Immature natural killer cell (primary cell): ENCODE measurements at places on chromosomes 2 and 18. TPM values are rescaled to one million over a fixed set of nuclear protein-coding genes. Genes with fewer than 3 reads are reported as not detected.

GRCh38 chr18:46719388-46719787, 37.5 kb downstream of the ST8SIA5 start:
- no peak for DNase-seq

Gene CHAC2
- polyA plus RNA-seq = 2.3 TPM

Gene SLC5A7
- polyA plus RNA-seq = not detected

- DNase-seq = no peak
Observed at GRCh38 chr2:181948227-181948626, 37.4 kb upstream of the PPP1R1C start.

Gene WNT10A
- 0.19 TPM for polyA plus RNA-seq

Gene CYP27C1
- polyA plus RNA-seq = not detected

DNA sequence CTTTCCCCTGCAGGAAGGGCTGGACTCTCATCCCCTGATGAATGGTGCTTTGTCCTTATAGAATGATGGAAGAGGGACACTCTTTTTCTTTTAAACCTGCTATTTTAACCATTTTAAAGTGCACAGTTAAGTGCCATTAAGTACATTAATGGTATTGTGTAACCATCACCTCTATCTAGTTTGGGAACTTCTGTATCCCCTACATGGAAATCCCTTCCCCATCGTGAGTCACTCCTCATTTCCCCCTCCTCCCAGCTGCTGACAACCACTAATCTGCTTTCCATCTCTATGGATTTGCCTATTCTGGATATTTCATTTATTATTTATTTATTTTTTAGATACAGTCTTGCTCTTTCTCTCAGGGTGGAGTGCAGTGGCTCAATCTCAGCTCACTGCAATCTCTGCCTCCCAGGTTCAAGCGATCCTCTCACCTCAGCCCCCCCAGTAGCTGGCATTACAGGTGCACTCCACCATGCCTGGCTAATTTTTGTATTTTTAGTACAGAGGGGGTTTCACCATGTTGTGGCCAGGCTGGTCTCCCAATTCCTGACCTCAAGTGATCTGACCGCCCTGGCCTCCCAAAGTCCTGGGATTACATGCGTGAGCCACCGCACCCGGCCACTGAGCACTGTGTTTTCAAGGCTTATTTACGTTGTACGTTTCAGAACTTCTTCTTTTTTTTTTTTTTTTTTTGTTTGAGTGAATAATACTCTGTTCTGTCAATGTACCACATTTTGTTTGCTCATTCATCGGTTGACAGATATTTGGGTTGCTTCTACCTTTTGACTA, 15.8 kb downstream of the DGKD start:
- no peak for DNase-seq

GRCh38 chr2:230668184-230668938, 44.3 kb upstream of the CAB39 start:
- peak; percentile 43 for DNase-seq

GRCh38 chr2:242029422-242030225, 160.1 kb downstream of the RTP5 start:
- DNase-seq = no peak

Gene KLHL30
- not detected for polyA plus RNA-seq

Gene CLASP1
- polyA plus RNA-seq = 22.0 TPM

DNA sequence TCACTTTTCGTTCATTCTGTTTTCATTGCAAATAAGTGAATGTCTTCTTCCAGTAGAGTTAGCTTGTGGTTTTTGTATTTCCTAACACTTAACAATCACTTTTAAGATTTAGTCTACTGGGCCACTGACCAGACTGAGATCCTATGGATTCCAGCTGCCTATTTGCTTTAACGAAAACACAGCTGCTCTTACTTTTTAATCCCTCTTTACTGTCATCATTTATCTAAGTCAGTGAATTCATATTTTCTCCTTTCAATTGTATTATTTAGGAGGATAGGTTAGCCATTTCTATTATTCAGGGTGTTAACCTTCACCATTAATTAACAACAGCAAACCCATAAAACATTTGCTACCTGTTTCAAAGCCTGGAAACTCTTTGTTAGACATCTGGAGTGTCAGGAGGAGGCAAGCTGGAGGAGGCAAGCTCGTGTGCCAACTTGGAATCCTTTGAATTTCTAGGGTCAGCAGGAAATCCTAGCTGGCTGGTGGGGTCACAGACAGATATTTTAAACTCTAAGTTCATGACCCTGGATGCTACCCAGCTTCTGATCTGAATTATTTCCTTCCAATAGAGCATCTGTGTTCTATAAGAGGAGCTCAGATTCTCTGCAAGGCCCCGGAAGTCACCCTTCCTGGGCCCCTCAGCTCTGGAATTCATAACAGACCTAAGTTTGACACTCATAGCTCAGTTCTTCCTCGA, 385.3 kb downstream of the RBM43 start:
- DNase-seq = no peak

GRCh38 chr18:79210002-79210910, 141.1 kb downstream of the ATP9B start:
- no peak for DNase-seq

DNA sequence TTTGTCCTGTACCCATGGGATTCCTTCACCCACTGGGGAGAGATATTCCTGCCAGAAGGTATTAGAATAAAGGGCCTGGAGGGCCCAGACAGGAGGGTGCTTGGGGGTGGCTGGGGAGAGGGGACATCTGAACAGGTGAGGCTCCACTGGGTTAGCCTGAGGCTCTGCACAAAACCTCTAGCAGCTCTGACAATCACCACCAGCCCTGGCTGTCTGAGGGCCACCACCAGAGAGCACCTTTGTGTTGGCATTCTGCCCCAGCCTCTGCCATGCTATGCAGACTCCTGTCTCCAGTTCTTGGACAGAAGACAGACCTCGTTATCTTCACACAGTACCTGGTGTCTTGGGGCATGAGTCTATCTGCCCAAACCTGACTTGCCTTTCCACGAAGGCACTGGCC, 25.3 kb downstream of the SLC16A14 start:
- DNase-seq = no peak

GRCh38 chr2:158464426-158465281, 7.9 kb downstream of the PKP4 start:
- no peak for DNase-seq

DNA sequence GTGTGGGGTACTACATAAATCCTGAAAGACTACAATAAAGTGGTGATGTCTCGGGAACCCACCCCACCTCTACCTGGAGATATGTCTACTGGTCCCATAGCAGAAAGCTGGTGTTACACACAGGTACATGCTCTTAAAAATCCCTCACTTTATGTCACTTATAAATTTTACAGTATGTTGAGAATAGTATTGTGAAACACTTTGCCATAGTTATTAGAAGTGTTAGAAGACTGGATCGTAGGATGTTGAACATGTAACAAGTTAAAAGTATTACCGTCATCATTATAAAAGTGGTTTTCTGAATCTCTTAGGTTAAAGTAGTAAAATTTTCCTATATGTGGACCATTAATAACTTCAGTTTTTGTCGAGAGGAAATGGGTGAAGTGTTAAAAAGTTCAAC, 48.6 kb downstream of the SPOPL start:
- no peak for DNase-seq

DNA sequence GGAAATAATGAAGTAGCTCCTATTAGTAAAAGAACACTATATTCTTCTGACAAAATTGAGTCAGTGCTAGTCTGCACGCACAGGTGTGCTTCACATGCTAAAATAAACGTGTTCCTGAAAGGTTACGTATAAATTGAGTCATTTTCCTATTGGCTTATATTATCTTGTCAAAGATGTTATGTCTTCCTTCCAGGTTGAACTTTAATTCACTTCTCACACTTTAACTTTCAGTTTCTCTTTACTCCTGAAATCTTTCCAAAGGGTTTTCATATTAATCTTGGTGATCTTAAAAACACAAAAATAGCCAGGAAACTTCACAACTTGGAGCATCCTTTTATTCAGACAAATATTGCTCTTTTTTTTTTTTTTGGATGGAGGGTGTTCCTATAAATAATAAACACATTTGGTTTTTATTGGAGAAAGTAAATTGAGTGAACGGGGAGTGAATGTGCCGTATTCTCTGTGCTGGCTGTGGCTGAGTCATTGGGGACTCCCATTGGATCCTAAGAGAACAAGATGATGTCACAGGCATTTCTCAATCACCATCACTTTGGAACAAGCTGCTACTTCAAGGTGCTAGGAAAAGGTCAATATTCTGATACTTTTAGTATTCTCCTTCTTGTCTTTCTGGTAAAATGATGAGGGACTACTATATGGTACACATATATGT, 150.2 kb upstream of the SPATS2L start:
- no peak for DNase-seq

Gene DYNAP
- not detected for polyA plus RNA-seq

Gene EPC2
- polyA plus RNA-seq = 2.8 TPM

Gene GCG
- not detected for polyA plus RNA-seq

DNA sequence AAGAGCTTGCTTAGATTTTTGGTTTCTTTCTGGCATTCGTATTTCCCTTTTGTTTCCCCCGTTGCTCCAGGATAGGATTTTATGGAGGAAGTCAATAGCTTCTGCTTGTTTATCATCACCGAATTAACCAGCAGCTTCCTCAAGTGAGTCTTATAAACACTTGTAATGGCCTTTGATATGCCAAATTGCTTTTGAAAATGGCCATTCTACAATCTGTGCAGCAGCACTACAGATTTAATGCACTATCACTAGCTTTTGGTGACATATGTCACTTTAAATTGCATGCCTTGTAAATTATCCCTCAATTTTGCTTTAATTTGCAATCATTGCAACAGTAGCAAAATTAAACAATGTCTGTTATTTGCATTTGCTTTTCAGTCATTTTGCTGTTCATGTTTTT, 774.7 kb downstream of the METTL4 start:
- no peak for DNase-seq

GRCh38 chr2:144322379-144322778, 197.5 kb downstream of the ZEB2 start:
- no peak for DNase-seq

Gene TRIP12
- polyA plus RNA-seq = 13.5 TPM

Gene REG1B
- not detected for polyA plus RNA-seq

DNA sequence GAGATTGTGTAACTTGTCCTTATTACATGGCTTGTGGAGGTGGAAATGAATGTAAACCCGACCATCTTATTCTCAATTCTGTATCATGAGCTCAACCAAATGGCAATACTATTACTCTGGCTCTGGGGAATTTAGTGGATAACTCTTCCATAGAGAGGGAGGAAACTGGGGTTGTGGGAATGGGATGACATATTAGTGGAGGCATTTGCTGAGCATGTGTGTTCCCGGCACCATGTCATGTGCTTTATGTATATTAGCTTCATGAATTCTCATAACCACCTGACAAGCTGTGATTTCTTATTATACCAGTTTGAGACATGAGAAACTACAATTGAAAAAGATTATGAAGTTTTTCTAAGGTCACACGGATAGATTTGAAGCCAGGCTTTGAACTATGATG, 112.8 kb upstream of the TMEFF2 start:
- DNase-seq = no peak

Gene SPATA3
- polyA plus RNA-seq = not detected

DNA sequence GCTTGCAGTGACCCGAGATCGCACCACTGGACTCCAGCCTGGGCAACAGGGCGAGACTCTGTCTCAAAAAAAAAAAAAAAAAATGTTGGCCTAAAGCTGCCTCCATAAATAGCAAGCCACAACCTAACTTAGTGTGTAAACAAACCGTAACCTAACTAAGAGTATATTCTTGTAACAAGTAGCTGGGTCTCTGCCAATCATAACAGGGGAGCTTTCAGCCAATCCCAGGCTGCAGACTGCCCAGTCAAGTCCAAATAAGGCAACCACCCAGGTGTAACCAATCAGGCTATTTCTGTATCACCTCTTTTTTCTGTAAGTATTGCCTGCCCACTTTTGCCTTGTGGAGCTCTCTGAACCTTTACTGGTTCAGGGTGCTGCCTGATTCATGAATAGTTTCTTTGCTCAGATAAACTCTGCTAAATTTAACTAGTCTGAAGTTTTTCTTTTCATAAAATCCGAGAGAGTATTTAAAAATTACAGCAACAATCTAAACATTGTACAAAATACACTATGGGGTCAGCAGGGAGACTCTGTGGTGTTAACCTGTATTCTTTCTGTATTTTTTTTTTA, 4.5 kb downstream of the PSTPIP2 start:
- no peak for DNase-seq

DNA sequence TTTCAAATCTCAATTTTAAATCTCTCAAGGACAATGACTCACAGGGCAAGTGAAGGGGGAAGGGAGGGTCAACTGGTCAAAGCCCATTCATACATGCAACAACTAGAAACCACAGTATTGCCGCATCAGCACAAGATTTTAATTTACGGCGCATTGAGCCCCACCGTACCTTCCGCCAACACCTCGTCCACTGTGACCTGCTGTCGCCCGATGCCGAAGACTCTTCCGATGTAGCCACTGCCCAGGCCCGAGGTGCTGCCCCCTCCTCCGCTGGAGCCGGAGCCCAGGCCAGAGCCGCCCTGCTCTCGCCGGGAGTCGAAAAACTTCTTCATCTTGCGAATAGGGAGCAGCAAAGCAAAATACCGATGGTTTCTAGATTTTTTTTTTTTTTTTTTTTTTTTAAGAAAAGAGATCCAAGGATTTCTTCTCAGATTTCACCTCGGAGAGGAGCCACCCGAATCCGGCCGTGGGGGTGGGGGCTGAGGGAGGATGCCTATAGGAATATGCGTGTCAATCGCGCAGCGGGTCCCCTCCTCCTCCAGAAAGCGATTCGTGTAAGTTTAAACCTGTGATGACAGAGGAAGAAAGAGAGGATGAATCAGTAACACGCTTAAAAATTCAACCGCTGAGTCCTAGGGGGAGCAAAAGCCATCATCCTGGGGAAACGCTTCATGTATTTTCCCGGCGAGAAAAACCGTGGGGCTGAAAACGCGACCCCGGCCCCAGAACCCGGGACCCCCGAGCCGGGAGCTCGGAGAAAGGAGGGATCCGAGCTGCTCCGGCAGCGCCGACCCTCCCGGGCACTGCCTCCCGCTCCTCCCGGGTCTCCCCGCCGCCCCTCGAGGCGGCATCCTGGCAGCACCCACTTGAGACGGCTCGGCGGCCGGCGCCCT, 584 bp downstream of the AAK1 start:
- peak; percentile 46 for DNase-seq

DNA sequence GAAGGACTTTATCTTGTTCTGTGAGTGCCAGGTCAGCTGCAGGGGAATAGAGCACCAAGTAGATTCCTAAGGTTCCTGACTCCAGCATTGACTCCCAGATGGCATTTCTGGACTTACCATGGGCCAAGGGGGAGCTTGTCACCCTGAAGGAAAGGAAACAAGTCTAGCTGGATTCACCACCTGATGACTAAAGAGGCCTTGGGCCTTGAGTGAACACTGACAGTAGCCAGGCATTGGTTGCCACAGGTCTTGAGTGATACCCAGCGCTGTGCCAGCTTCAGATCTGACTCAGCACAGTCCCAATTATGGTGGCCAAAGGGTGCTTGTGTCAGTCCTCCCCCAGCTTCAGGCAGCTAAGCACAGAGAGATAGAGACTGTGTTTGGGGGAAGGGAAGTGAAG, 40.1 kb upstream of the CAPN13 start:
- no peak for DNase-seq

- DNase-seq = no peak
Observed at GRCh38 chr2:239818531-239819011, 206.6 kb downstream of the NDUFA10 start.

DNA sequence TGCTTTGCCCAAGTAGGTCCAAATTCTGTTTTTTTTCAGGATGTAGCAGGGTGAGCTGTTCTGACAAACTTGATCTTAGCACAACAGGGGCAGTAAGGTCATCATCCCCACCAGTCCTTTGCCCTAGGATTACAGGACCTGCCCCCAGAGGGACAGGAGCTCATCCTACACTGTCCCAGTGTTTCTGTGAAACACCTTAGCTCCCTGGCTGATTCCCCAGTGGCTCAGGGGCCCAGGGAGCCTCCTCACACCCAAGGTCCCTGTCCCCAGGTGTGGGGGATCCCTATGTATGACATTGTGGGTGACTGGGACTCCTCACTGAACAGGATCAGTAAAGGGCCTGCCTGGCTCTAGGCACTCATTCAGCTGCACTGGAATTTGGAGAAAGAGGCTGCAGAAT, 191.2 kb downstream of the ANKRD30B start:
- DNase-seq = no peak
